ENCODE measurements at places on chromosomes 5 and 9. TPM values are rescaled to one million over a fixed set of nuclear protein-coding genes. Genes with fewer than 3 reads are reported as not detected.

DNA sequence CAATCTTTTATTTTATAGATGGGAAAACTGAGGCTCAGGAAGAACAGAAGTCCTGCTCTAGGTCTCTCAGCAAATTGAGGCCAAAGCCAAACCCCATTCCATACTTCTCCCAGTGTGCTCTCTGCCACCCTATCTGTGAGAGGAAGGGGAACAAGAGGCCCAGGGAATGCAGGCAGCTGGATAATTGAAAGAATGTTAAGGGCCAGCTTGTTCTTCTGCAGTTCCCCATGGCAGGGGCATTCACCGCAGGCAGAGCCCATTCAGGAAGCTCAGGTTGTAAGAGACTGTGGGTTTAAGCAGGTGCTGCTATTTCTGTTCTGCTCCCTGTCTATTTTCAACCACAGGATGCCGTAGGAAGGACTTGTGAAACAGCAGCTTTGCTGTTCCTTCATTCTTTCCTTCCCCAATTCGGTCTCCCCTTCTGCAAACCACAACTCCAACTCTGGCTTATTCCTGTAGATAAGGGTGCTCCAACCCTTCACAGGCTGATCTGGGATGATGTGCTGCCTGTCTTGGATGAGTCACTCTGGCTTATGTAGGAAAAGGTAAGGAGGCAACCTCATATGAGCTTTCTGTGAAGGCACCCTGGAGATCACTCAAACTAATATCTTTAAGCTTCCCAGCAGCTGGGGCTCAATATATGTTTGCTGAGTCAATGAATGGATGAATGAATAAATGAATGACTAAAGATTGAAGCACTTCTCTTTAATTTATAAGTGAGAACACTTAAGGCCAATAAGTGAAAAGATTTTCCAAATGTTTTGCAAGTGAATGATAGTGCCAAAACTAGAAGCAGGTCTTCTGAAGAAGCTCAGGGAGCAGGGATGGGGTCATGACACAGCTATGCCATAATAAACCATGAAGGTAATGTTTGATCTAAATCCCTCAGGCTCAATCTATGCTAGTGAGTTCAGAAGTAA, 377.6 kb downstream of the BRINP1 start:
- no peak overlapping the region for H3K27ac ChIP-seq
- no peak overlapping the region for H3K4me3 ChIP-seq
- H3K4me1 ChIP-seq: no peaks in the 10 kb centered on the region
- DNase-seq: no peak

DNA sequence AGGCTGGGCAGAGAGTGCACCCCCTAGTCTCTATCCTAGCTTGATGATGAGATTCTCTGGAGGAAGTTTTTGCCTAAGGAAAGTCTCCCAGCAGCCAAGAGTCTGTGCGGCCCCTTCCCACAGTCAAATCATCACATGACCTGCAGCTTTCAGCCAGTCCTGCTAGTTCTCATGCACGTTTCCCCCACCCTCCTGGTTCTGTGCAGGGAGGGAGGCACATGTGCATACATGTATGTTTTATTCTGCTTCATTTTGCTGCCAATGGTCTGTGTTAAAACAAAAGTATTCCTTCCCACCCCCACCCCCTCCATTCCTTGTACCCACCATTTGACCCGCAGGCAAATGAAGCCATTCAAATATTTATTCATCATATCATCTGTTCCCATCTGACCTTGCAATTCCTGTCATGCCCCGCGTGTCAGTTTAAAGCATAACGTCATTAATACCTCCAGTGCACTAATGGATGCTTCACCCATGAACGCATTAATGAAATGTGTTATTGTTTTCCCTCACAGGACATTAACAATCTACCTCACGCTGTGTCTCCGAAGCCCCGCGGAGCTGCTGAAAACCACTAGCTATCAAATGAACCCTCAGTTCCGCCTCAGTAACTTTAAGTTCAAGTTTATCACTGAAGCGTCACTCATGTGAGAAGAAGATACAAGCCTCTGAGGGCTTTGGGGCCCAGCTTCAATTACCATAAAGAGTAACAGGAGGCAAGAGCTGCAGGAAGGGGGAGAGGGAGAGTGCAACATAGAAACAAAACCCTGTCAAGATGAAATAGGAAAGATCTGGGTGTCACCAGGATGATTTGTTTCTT, 139.6 kb downstream of the RASEF start:
- H3K27ac ChIP-seq: no peak overlapping the region
- H3K36me3 ChIP-seq: no peaks in the 10 kb centered on the region
- H3K4me1 ChIP-seq: no peaks in the 10 kb centered on the region
- no peak for DNase-seq
- H3K4me3 ChIP-seq: no peak overlapping the region

GRCh38 chr9:121261107-121261460, 6.9 kb upstream of the GSN start:
- H3K4me1 ChIP-seq: peaks cover 45% of the 10 kb centered on the region
- no peak overlapping the region for H3K27ac ChIP-seq
- no peaks in the 10 kb centered on the region for H3K36me3 ChIP-seq
- no peak overlapping the region for H3K4me3 ChIP-seq
- no peaks in the 10 kb centered on the region for H3K27me3 ChIP-seq
- DNase-seq: peak; percentile 66

DNA sequence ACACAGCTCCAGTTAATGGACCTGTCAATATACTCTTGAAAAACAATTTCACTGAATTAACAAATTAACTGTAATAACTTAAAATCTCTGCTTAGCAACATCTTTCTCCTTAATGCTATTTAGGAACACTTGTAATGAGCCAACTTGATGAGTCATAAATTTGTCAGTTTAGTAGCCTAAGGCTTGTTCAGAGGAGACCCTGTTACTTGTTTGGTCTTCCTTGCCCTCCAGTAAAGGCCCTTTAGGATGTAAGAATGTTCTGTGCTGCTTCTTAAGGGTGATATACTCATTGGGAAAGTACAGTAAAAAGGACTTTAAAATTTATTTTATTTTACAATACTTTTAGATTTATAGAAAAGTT, 11.4 kb upstream of the MATR3 start:
- peaks cover 14% of the 10 kb centered on the region for H3K4me1 ChIP-seq
- peaks cover 40% of the 10 kb centered on the region for H3K36me3 ChIP-seq
- DNase-seq: peak; percentile 51
- no peaks in the 10 kb centered on the region for H3K27me3 ChIP-seq
- H3K27ac ChIP-seq: no peak overlapping the region

GRCh38 chr9:129474740-129475404, 146.0 kb downstream of the C9orf50 start:
- H3K27me3 ChIP-seq: no peaks in the 10 kb centered on the region
- H3K36me3 ChIP-seq: no peaks in the 10 kb centered on the region
- H3K27ac ChIP-seq: peak overlapping the region; percentile 77
- H3K4me1 ChIP-seq: peaks cover 30% of the 10 kb centered on the region
- peak; percentile 15 for DNase-seq
- no peak overlapping the region for H3K4me3 ChIP-seq

Gene PCDHGA7
- 1.1 TPM for polyA plus RNA-seq

GRCh38 chr9:15244001-15244441, 63.0 kb downstream of the TTC39B start:
- no peaks in the 10 kb centered on the region for H3K27me3 ChIP-seq
- no peaks in the 10 kb centered on the region for H3K36me3 ChIP-seq
- DNase-seq: peak; percentile 39
- peaks cover 45% of the 10 kb centered on the region for H3K4me1 ChIP-seq

DNA sequence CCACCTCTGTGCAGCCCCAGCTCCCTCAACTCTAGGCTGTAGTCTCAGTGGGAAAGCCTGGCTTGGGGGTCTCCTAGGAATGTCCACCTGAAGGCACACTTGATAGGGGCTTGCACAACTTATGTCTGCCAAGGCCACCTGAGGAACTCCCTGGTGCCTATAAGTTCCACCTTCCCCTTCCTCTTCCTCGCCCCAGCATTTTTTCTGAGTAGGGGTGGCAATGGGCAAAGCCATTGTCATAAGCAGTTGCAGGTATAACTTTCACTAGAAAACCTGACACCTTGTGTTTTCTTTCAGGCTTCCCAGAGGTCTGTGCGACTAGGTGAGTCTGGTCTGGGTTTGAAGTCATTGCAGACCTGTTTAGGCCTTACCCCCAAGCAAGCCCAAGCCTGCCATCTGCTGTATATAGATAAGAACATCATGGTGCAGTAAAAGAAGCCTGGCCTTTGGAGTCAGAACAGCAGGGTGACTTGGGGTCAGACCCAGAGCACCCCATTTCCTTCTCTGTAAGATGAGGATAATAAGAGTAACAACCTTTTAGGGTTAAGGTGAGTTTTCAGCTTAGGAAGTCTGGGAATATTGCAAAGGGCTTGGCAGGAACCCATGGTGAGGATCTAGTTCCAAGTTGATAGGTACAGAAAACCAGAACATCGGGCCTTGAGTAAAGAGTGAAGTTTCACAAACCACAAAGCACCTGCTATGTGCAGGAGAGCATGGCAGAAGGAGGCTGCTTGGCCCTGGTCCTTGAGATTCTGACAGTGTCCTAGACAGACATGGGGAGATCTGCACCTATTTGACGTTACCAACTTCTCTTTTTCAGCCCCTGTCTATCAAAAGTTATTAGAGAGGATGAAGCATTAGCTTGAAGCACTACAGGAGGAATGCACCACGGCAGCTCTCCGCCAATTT, 33.8 kb downstream of the TGFBI start:
- H3K27me3 ChIP-seq: no peaks in the 10 kb centered on the region
- H3K27ac ChIP-seq: peak overlapping the region; percentile 92
- DNase-seq: peak; percentile 69
- peaks cover 65% of the 10 kb centered on the region for H3K36me3 ChIP-seq
- peaks cover 50% of the 10 kb centered on the region for H3K4me1 ChIP-seq

DNA sequence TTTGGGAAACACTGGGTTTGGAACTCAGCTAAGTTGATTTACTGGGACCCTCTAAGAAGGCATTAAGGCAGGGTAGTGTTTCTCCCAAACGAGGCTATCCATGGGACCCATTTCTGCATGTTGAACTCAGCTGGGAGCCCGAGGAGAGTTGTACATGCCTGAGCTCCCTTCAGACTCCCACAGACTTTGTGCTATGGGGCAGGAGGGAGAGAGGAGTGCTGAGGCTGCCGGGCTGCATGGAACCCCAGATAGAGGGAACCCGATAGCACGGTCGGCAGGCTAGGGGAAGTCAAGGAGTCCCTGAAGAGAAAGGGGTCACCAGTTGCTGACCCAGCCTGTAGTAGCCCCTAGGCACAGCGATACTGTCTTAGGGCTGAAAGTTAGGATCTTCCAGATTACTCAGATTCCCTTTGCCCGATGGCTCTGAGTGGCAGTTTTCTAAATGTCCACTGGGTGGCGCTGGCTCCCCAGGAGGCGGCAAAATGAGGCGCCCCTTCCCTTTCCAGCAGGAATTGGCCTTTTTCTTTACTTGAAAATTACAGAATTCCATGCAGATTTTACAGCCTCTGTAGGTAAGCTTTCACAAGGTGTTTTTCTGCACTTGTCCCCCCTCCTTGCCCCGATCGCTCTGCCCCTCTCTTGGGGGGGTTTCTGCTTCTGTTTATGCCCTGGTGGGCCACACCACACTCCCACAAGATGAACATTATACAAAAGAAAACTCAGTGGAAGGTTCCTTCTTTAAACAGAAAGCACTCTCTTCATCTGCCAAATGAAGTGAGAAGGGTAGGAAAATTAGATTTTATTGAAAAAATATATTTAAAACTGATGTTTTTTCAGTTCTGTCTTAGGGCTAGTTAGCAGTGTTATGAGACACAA, 17.8 kb downstream of the NANS start:
- no peak overlapping the region for H3K4me3 ChIP-seq
- peaks cover 14% of the 10 kb centered on the region for H3K4me1 ChIP-seq
- H3K27ac ChIP-seq: peak overlapping the region; percentile 39

Gene ZNF879
- polyA plus RNA-seq: 2.8 TPM

Gene GRM6
- polyA plus RNA-seq: not detected
